Chondrocyte (in vitro differentiated cells): ENCODE measurements at places on chromosomes 5 and 9. TPM values are rescaled to one million over a fixed set of nuclear protein-coding genes. Genes with fewer than 3 reads are reported as not detected.

The GCNT1 gene
- total RNA-seq, result 10.3 to 40.2 TPM (median 11.0 TPM) in 3 replicates

The CSNK1G3 gene
- 39.4 to 46.6 TPM (median 42.2 TPM) in 3 replicates for total RNA-seq

- H3K27ac ChIP-seq, result no peak overlapping the region
- H3K36me3 ChIP-seq, result peaks cover 2% of the 10 kb centered on the region
- peaks cover 75% of the 10 kb centered on the region for H3K27me3 ChIP-seq
- no peak for DNase-seq
- H3K4me3 ChIP-seq, result no peak overlapping the region
Measured at GRCh38 chr9:133619791-133620190, 10.6 kb upstream of the FAM163B start.

DNA sequence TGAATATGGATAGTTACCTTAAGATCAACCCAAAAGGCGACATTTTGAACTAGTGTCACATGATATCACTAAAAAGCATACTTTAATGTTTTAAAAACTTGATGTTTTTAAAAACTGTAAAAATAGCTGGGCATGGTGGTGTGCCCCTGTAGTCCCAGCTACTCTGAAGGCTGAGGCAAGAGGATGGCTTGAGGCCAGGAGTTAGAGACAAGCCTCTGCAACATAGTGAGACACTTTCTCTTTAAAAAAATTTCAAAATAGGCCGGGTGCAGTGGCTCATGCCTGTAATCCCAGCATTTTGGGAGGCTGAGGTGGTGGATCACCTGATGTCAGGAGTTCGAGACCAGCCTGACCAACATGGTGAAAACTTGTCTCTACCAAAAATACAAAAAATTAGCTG, 129.5 kb downstream of the NPR3 start:
- H3K36me3 ChIP-seq, result peaks cover 2% of the 10 kb centered on the region
- no peaks in the 10 kb centered on the region for H3K27me3 ChIP-seq
- peaks cover 63% of the 10 kb centered on the region for H3K4me1 ChIP-seq
- no peak for DNase-seq
- H3K27ac ChIP-seq, result peak overlapping the region; percentile 92
